Myometrial cell (primary cell): ENCODE measurements at places on chromosomes 3 and 15. TPM values are rescaled to one million over a fixed set of nuclear protein-coding genes. Genes with fewer than 3 reads are reported as not detected.

EFCAB12 gene
- 0.35 TPM in 1 of 2 replicates, not detected in the other for total RNA-seq

NR2E3 gene
- total RNA-seq, result 0.18 TPM in 1 of 2 replicates, not detected in the other

ATP10A gene
- total RNA-seq, result not detected in 2 replicates

PDE8A gene
- total RNA-seq, result 15.3 and 15.6 TPM in 2 replicates

COLQ gene
- 1.1 and 9.8 TPM in 2 replicates for total RNA-seq

SLC15A2 gene
- total RNA-seq, result under 0.01 TPM in 1 of 2 replicates, not detected in the other

CSNK1G1 gene
- 8.6 and 13.5 TPM in 2 replicates for total RNA-seq

SLC22A14 gene
- total RNA-seq, result not detected in 2 replicates

ADAMTS17 gene
- 1.1 TPM in 1 of 2 replicates, not detected in the other for total RNA-seq

SAMMSON gene
- not detected in 2 replicates for total RNA-seq

SLC22A13 gene
- total RNA-seq, result not detected in 2 replicates

SNAP23 gene
- total RNA-seq, result 58.0 and 68.3 TPM in 2 replicates

HYAL1 gene
- 1.7 and 2.8 TPM in 2 replicates for total RNA-seq
